ENCODE measurements at places on chromosomes 6 and 20.

DNA sequence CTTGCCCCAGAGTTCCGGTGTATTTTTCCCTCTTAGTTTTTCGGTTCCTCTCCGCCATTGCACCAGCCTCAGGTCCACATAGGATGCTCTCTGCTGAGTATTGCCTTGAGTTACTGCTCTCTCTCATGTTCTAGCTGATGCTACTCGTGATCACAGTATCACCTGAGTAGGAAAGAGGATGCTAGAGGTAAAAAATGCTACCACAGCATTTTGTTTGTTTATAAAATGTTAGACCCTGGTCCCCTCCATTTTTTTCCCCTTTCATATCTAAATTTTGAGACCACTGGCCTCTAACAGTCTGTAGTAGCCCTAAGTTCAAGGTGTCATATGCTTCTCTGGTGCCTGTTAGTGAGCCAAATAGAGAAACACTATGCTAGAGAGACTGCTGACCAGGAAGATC is 175.5 kb downstream of the OR2B2 start:
- no peak overlapping the region for H3K27ac ChIP-seq
- no peaks in the 10 kb centered on the region for H3K4me1 ChIP-seq
- no peaks in the 10 kb centered on the region for H3K27me3 ChIP-seq
- H3K4me3 ChIP-seq = no peak overlapping the region
- no peak for DNase-seq
- no peaks in the 10 kb centered on the region for H3K36me3 ChIP-seq

- no peak overlapping the region for H3K4me3 ChIP-seq
- no peak for DNase-seq
Measured at GRCh38 chr6:118712969-118713368, 61.6 kb upstream of the CEP85L start.

- no peaks in the 10 kb centered on the region for H3K36me3 ChIP-seq
- H3K4me3 ChIP-seq = no peak overlapping the region
- H3K4me1 ChIP-seq = no peaks in the 10 kb centered on the region
- no peak overlapping the region for H3K27ac ChIP-seq
- no peaks in the 10 kb centered on the region for H3K27me3 ChIP-seq
Measured at GRCh38 chr6:130516604-130517003, 150.8 kb downstream of the TMEM200A start.

GRCh38 chr6:85008296-85009009 is 244.1 kb upstream of the TBX18 start:
- no peaks in the 10 kb centered on the region for H3K4me1 ChIP-seq
- H3K4me3 ChIP-seq = no peak overlapping the region
- H3K27me3 ChIP-seq = no peaks in the 10 kb centered on the region
- no peaks in the 10 kb centered on the region for H3K36me3 ChIP-seq
- H3K27ac ChIP-seq = no peak overlapping the region

- no peak for DNase-seq
- H3K36me3 ChIP-seq = no peaks in the 10 kb centered on the region
- H3K4me3 ChIP-seq = no peak overlapping the region
- H3K27me3 ChIP-seq = no peaks in the 10 kb centered on the region
Measured at GRCh38 chr20:43271980-43272379, 82.3 kb upstream of the PTPRT start.

DNA sequence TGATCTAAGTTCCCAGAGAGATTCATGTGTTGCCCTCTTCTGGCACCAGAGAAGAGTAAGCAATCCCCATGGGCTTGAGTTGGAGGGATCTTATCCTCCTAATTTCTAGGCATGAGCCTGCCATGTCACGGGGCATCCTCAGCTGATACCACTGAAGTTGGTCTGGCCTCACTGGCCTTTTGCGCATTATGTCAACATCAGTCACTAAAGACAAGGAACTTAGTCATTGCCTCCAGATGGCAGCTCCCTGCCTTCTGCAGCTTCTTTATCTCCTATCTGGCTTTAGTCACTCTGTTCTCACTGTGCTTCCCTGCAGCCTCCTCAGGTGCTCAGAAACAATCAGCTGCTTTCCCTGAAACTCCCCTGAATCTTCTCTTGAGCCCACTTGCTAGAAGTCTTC is 312.2 kb downstream of the ADGRG6 start:
- no peak overlapping the region for H3K27ac ChIP-seq
- no peak for DNase-seq
- H3K36me3 ChIP-seq = no peaks in the 10 kb centered on the region
- H3K4me3 ChIP-seq = no peak overlapping the region

DNA sequence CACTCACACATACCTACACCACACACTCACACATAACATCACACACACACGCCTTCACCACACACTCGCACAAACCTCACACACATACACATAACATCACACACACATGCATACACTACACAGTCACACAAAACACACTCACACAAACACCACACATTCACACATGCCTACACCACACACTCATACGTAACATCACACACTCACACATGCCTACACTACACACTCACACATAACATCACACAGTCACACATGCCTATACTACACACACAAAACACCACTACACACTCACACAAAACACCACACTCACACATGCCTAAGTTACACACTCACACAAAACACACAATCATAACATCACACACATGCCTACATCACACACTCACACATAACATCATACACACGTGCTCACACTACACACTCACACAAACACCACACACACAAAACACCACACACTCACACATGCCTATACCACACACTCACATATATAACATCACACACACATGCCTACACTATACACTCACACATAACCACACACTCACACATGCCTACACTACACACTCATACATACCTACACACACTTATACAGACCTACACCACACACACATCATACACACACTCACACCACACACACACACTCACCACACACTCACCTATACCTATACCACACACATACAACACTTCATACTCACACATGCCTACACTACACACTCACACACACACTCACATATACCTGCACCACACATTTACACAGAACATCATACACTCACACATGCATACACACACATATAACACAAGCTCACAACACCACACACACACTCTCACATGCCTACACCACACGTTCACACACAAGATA is 383.5 kb downstream of the C6orf118 start:
- no peaks in the 10 kb centered on the region for H3K36me3 ChIP-seq
- H3K27ac ChIP-seq = no peak overlapping the region
- no peak overlapping the region for H3K4me3 ChIP-seq
- H3K27me3 ChIP-seq = no peaks in the 10 kb centered on the region

- no peaks in the 10 kb centered on the region for H3K4me1 ChIP-seq
- no peak for DNase-seq
- no peaks in the 10 kb centered on the region for H3K27me3 ChIP-seq
- H3K4me3 ChIP-seq = no peak overlapping the region
- no peaks in the 10 kb centered on the region for H3K36me3 ChIP-seq
Measured at GRCh38 chr6:169189686-169190085, 64.0 kb downstream of the THBS2 start.

DNA sequence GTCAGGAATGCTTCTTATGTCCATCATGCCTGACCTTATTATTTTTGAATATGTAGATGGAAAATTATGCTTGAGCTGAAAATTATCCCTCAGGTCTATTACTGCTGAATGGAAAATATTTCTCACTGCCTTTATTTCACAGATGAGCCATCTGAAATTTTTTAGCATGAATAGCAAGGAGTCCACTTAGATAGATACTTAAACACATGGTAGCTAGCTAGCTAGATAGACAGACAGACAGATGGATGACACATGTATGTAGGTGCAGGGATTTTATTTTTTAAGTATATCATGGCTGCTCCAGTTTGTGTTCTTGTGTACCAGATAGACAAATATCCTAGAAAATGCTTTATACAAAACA is 645.0 kb downstream of the MMUT start:
- DNase-seq = no peak
- no peak overlapping the region for H3K4me3 ChIP-seq
- H3K36me3 ChIP-seq = no peaks in the 10 kb centered on the region

GRCh38 chr20:63218701-63219446 is 2.9 kb upstream of the YTHDF1 start:
- DNase-seq = no peak
- peaks cover 18% of the 10 kb centered on the region for H3K4me1 ChIP-seq
- peaks cover 9% of the 10 kb centered on the region for H3K36me3 ChIP-seq
- H3K27me3 ChIP-seq = no peaks in the 10 kb centered on the region
- no peak overlapping the region for H3K4me3 ChIP-seq

- H3K27me3 ChIP-seq = no peaks in the 10 kb centered on the region
- no peak overlapping the region for H3K4me3 ChIP-seq
- no peak overlapping the region for H3K27ac ChIP-seq
- no peaks in the 10 kb centered on the region for H3K36me3 ChIP-seq
- DNase-seq = no peak
Measured at GRCh38 chr6:18829272-18829870, 442.2 kb downstream of the RNF144B start.

DNA sequence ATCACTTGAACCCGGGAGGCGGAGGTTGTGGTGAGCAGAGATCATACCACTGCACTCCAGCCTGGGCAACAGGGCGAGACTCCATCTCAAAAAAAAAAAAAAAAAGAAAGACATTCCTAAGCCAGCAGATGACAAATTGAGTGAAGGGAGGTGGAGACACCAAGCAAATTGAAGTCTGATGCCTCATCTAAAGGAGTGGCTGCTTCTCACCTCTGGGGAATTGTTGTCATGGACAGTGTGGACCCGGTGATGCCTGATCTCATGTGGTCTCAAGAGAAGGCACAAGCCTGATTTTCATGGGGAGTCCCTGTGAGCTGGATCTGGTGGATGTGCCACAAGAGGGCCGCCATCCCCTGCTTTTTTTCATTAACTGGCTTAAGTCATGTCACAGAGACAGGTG is 272.0 kb downstream of the ZNF217 start:
- no peaks in the 10 kb centered on the region for H3K27me3 ChIP-seq
- no peaks in the 10 kb centered on the region for H3K4me1 ChIP-seq
- no peak for DNase-seq
- no peaks in the 10 kb centered on the region for H3K36me3 ChIP-seq

GRCh38 chr6:120873125-120873865 is 461.0 kb downstream of the TBC1D32 start:
- no peaks in the 10 kb centered on the region for H3K36me3 ChIP-seq
- no peak for DNase-seq
- H3K27ac ChIP-seq = no peak overlapping the region
- H3K27me3 ChIP-seq = no peaks in the 10 kb centered on the region
- no peaks in the 10 kb centered on the region for H3K4me1 ChIP-seq
- no peak overlapping the region for H3K4me3 ChIP-seq

- no peaks in the 10 kb centered on the region for H3K27me3 ChIP-seq
- H3K36me3 ChIP-seq = no peaks in the 10 kb centered on the region
- peak overlapping the region; percentile 94 for H3K27ac ChIP-seq
- H3K4me3 ChIP-seq = peak overlapping the region; percentile 65
- no peak for DNase-seq
Measured at GRCh38 chr6:152984513-152984872, 1.7 kb upstream of the FBXO5 start.

GRCh38 chr6:3340894-3341293 is 82.1 kb downstream of the PSMG4 start:
- H3K4me3 ChIP-seq = no peak overlapping the region
- no peak overlapping the region for H3K27ac ChIP-seq
- no peaks in the 10 kb centered on the region for H3K27me3 ChIP-seq
- no peak for DNase-seq
- H3K4me1 ChIP-seq = peaks cover 13% of the 10 kb centered on the region

DNA sequence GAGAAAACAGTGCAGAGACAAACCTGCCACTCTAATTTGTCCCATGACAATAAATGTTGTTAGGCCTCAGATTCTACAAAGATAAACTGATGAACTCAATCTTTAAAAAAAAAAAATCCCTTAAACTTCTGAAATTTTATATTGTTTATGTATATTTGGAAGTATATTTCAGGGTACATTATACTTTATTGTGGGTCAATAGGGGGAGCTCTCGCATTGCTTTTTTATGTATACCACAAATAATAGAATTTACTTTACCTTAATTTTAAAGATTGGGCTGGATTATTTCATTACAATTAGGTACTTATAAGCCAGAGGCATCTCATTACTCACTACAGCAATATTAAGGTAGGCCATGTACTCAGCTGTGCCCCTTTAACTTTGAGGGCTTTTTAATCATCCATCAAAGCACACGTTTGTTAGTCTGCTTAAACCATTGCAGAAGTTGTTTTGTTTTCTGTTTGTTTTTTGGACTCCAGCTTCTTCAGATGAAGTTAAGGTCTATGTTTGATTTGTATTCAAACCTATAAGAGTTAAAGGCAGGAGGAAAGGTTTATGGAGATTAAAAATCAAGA is 56.3 kb upstream of the EYA4 start:
- DNase-seq = peak; percentile 4
- no peaks in the 10 kb centered on the region for H3K4me1 ChIP-seq
- no peaks in the 10 kb centered on the region for H3K36me3 ChIP-seq
- no peak overlapping the region for H3K27ac ChIP-seq
- H3K27me3 ChIP-seq = no peaks in the 10 kb centered on the region

GRCh38 chr20:39898467-39898852 is 790.6 kb downstream of the MAFB start:
- no peaks in the 10 kb centered on the region for H3K4me1 ChIP-seq
- no peak overlapping the region for H3K27ac ChIP-seq
- H3K4me3 ChIP-seq = no peak overlapping the region
- no peak for DNase-seq

DNA sequence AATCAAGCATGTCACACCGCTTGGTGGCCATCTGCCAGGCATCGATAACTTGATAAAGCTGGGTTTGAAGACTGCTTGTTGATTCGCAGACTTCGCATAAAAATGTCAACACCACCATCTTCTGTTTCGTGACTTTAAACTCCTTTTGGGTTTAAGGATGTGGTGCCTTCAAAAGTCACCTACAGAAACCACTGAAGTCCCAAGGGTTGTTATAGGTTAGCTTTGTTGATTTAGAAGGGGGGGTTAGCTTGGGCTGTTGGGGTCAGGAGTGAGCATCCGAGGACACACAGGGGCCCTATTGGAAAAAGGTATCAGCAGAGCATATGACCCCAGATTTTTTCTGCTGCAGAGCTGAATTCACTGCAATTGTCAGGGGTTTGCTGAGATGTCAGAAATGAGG is 76.7 kb upstream of the SSTR4 start:
- no peak overlapping the region for H3K4me3 ChIP-seq
- no peaks in the 10 kb centered on the region for H3K27me3 ChIP-seq
- H3K36me3 ChIP-seq = no peaks in the 10 kb centered on the region
- no peak for DNase-seq
- H3K27ac ChIP-seq = no peak overlapping the region
- H3K4me1 ChIP-seq = no peaks in the 10 kb centered on the region

- H3K36me3 ChIP-seq = no peaks in the 10 kb centered on the region
- no peak overlapping the region for H3K27ac ChIP-seq
- H3K4me3 ChIP-seq = no peak overlapping the region
- no peak for DNase-seq
- H3K4me1 ChIP-seq = no peaks in the 10 kb centered on the region
- H3K27me3 ChIP-seq = no peaks in the 10 kb centered on the region
Measured at GRCh38 chr6:32539839-32540238, 9.8 kb upstream of the HLA-DRB5 start.

GRCh38 chr20:59561228-59561605 is 43.1 kb upstream of the PHACTR3 start:
- DNase-seq = no peak
- H3K27me3 ChIP-seq = peaks cover 7% of the 10 kb centered on the region
- no peaks in the 10 kb centered on the region for H3K36me3 ChIP-seq
- H3K4me1 ChIP-seq = no peaks in the 10 kb centered on the region
- no peak overlapping the region for H3K4me3 ChIP-seq

GRCh38 chr6:65786815-65787214 is 79.8 kb upstream of the EYS start:
- no peaks in the 10 kb centered on the region for H3K27me3 ChIP-seq
- H3K4me3 ChIP-seq = no peak overlapping the region
- no peak for DNase-seq
- H3K36me3 ChIP-seq = no peaks in the 10 kb centered on the region
